ENCODE measurements at places on chromosomes 2 and 18. TPM values are rescaled to one million over a fixed set of nuclear protein-coding genes. Genes with fewer than 3 reads are reported as not detected.

GRCh38 chr2:158837645-158838044 lies 42.5 kb downstream of the DAPL1 start:
- DNase-seq: peak; percentile 36

GRCh38 chr2:7887441-7887840 lies 794.4 kb upstream of the ID2 start:
- DNase-seq: no peak

DNA sequence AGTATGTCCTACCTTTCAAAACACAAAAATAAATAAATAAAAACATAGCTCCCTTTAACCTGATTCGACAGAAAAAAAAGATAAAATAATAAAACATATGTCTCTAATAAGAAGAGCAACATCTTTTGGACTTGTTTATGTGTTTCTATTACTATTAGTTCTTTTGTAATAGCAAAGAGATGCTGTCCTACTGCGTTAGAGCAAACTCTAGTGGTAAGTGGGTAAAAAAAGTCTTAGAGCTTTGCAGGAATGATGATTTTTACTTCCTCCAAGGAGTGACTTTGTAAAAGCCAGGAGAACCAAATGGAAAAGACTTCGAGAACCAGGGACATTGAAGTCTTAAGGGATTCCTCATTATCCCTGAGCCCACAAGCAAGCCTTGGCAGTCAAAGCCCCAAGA lies 450.1 kb downstream of the METTL4 start:
- no peak for DNase-seq

GRCh38 chr2:42550870-42551269 lies 17.6 kb upstream of the MTA3 start:
- no peak for DNase-seq

SGPP2 gene
- total RNA-seq: not detected

LGALSL gene
- 2.0 TPM for total RNA-seq

MARCHF7 gene
- total RNA-seq: 124 TPM

FAM237A gene
- not detected for total RNA-seq

PLB1 gene
- total RNA-seq: 0.31 TPM

GAL3ST2 gene
- total RNA-seq: 0.47 TPM

ASTL gene
- total RNA-seq: not detected

MEP1B gene
- total RNA-seq: 0.08 TPM

All from myocyte (in vitro differentiated cells).